ENCODE measurements at places on chromosomes 3 and 15.

DNA sequence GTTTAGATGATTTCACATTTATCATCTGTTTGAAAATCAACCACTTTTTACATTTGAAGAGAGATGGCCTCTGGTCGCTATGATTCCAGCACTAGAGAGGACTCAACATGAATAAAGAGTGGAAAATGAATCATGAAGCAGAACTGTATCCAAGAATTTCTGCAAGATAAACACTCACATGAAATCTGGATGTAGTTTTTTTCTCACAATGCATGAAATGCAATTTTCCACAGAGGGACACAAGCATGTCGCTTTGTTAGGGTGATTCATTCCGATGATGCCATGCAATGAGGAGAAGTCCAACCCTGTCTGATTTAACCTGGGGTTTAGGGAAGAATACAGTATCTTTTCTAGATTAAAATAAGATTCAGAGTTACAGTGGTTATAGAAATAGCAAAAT is 50.4 kb upstream of the ADCY5 start:
- no peak for DNase-seq

DNA sequence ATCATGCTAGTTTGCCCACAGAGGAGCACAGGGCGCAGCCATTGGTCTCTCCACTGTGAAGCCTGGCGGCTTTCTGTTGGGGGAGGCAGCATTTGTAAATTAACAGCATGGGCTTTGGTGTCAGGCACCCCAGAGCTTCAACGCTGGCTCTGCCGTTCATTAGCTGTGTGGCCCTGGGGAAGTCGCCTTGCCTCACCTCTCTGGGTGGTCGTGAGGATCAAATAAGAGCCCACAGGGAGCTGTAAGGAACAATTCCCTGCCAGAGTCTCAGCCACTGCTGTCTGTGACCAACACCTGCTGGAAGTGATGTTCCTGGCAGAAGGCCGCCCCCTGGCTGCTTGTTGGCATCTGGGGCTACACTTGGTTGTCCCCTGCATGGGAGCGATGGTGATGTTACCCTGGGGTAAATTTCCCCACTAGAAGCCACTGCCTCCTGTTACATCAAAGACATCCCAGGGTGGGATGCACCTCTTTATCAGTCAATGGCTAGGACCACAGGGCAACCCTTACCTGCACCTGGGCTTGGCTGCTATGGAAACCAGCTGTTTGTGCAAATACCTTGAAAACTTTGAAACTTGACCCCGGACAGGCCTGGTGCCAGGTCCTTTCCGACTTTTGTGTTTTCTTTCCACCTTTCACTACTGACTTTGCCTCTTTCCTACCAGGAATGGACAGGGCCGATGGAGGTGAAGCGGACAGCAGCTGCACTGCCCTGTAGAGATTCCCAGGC is 36.9 kb downstream of the DNASE1L3 start:
- peak; percentile 58 for DNase-seq

- DNase-seq, result no peak
Observed at GRCh38 chr3:134892761-134893160, 97.7 kb downstream of the EPHB1 start.

DNA sequence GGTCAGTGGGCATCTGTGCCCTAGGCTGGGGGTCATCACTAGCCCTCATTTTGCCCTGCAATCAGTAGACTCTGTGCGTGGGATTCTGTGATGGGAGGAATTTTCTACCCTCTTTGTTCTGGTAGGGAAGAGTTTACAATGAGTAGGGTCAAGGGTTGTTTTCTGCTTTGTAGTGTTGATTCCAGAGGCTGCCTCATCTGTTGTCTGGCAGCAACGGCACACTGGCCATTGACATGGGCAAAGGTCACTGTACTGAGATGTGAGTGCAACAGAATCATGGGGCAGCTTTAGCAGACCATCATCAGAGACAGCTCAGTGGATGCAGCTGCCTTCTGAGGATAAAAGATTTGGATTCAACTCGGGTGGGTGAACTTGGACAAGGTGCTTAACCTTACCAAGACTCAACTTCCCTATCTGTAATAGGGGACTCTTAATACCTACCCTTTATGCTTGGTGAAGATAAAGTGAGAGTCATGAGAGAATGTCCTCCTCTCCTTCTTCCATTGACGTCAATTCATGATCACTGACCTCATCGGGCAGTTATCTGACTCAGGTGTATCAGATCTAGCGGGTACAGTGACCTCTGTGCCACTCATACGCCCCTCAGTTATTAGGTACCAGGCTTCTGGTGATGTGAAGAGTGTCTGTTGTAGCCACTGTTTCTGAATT is 127.5 kb downstream of the RPLP1 start:
- DNase-seq, result no peak

DNA sequence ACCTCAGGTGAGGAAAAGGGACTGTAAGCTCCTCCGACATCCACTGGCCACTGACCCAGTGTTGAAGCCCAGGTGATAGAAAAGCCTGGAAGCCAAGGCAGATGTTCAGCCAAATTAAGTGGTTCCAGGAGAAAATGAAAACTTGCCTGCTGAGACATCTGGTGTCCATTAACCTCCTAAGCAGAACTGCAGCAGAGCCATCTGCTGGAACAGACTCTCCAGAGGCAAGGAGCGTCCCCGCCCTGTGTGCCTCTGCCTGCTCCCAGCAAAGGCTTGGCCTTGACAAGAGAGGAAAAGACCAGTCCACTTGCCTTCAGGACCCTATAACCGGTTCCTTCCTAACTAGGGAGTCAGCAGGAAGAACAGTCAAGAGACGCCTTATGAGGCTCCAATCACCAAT is 48.2 kb downstream of the SRGAP3 start:
- no peak for DNase-seq

DNA sequence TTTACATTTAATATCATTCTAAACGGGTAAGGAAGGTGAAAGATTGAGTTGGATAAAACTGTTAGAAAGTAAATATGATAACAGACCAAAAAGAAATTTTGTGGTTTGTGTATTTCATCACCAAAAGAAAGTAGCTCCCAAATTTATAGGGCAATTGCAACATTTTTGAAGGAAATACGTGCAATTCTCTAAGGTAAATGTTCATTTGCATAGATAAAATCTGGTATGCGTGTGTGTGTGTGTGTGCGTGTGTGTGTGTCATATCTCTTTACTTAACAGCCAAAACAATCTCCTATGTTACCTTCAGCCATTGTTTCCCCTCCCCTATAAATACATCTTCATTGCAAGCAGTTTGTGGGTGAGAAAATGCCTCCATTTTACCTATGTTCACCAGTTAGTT is 208.4 kb downstream of the TNIK start:
- no peak for DNase-seq

DNA sequence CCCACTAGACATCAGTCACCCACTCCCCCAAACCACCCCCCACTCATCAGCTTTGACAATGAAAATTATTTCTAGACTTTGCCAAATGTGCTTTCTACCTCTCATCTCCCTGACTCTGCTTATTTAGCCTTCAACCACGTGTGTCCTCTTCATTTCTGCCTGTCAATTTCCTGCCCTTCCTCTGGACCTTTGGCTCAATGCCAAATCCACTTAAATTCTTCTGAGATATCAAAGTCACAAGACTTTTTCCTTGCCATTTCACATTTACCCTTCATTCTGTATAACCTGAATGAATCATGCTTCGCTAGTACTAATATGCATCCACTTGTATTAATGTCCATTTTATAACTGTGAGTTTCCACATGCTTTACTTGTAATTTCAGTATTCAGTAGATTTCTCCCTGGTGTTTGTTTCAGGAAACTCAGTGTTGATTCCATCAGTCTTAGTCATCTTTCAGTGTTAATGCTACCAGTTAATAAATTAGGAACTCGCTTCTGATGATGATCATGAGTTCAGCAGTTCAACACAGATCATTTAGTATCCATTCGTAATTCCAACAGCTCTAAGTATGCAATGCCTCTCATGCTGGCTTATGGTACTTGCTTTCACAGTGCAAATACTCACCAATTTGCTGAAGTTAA is 128.2 kb upstream of the OSTN start:
- no peak for DNase-seq

GRCh38 chr3:15796771-15797641 is 773 bp downstream of the ANKRD28 start:
- DNase-seq, result no peak

DNA sequence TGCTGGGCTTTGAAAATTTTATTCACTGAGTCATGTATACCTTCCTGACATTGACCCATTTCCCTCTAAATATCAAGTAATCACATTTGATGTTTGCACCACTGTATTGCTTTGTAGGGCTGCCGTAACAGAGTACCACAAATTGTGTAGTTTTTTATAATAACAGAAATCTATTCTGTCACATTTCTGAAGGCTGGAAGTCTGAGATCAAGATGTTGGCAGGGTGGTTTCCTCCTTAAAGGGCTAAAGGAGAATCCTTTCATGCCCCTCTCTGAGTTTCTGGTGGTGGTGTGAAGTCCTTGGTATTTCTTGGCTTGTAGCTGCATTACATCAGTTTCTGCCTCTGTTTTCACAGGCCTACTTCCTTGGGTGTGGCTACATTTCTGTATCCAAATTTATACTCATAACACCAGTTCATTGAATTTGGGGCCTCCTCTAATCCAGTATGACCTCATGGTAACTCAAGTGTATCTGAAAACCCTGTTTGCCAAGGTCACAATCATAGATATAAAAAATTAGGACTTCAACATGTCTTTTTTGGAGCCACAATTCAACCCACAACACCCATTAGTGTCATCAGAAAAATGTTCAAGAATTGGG is 29.1 kb upstream of the ST6GAL1 start:
- no peak for DNase-seq

- DNase-seq, result no peak
Observed at GRCh38 chr15:100981086-100981485, 61.9 kb downstream of the LRRK1 start.

- no peak for DNase-seq
Observed at GRCh38 chr3:185896636-185897035, 41.2 kb downstream of the TRA2B start.

- DNase-seq, result no peak
Observed at GRCh38 chr3:13317596-13318320, 102.4 kb downstream of the NUP210 start.

- no peak for DNase-seq
Observed at GRCh38 chr15:39432912-39433348, 147.9 kb upstream of the THBS1 start.

GRCh38 chr3:28243424-28244106 is 2.1 kb downstream of the CMC1 start:
- no peak for DNase-seq

- no peak for DNase-seq
Observed at GRCh38 chr3:72789786-72790185, 58.5 kb downstream of the SHQ1 start.

DNA sequence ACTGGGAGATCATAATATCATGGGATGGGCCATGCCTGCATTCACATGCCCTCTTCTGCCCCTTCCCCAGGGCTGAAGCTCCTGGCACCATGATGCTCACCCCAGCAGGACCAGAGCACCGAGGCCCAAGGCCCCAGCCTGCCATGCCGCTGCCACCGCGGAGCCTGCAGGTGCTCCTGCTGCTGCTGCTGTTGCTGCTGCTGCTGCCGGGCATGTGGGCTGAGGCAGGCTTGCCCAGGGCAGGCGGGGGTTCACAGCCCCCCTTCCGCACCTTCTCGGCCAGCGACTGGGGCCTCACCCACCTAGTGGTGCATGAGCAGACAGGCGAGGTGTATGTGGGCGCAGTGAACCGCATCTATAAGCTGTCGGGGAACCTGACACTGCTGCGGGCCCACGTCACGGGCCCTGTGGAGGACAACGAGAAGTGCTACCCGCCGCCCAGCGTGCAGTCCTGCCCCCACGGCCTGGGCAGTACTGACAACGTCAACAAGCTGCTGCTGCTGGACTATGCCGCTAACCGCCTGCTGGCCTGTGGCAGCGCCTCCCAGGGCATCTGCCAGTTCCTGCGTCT is 5.6 kb downstream of the PLXNA1 start:
- no peak for DNase-seq

DNA sequence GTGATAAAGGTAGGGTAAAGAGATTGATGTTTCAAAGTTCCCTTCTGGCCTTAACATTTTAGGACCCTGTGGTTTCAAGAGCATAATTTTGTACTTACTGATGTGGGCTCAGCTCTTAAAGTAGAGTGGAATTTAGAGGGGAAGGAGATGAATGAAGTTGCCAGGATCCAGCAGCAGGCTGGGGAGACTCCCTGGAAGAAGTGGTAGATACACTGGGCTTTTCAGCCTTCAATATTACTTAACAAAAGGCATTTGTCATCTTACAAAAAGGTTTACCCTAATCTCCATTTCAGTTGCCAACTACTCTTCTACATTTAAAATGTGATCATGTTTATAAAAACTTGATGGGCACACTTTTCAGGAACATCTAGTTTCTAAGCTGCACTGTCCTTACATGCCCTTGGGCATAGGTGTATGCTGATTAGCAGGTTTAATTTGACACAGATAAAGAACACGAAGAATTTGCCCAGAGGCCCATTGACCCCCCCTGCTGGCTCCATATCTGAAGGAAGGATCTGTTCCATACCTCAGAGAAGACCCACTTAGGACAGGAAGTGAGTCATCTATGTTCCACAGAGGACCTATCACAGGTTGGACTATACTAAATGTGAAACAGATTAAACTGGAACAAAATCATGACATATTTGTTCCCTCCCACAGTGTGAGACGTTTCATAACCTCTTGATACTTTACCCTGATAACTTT is 93.0 kb upstream of the LPP start:
- DNase-seq, result peak; percentile 48

GRCh38 chr3:150469031-150469930 is 61.2 kb downstream of the TSC22D2 start:
- DNase-seq, result peak; percentile 77

- no peak for DNase-seq
Observed at GRCh38 chr3:52488746-52489145, 6.4 kb upstream of the STAB1 start.

GRCh38 chr15:71237456-71238188 is 122.4 kb downstream of the THSD4 start:
- DNase-seq, result peak; percentile 83

DNA sequence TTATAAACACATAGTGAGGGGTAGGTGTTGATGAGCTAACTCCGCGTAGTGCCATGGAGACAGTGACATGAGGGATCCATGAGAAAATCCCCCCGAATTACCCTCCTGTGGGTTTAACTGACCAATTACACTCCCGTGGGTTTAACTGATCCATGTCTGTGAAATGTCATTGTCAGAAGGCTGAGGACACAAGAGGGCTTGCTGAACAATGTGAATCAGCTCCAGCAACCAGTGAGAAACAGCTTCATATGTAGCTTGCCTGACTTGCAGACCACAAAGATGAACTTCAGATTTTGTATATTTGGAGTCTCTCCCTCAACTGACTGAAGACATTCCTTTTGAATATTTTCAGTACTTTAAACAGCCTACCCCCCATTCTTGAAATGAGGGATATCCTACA is 144.9 kb downstream of the FBN1 start:
- DNase-seq, result no peak

- DNase-seq, result no peak
Observed at GRCh38 chr15:36878684-36879262, 221.6 kb downstream of the MEIS2 start.

GRCh38 chr3:63900010-63900409 is 12.2 kb downstream of the SCAANT1 start:
- DNase-seq, result no peak

- DNase-seq, result peak; percentile 79
Observed at GRCh38 chr3:178084938-178085816, 451.1 kb upstream of the KCNMB2 start.

Measured in uterus (tissue), 4 donors.